ENCODE measurements at places on chromosomes 2 and 18.

- no peak for DNase-seq
Observed at GRCh38 chr2:217650716-217651360, 352.0 kb downstream of the TNS1 start.

- DNase-seq: no peak
Observed at GRCh38 chr18:22613058-22613690, 195.5 kb upstream of the CTAGE1 start.

DNA sequence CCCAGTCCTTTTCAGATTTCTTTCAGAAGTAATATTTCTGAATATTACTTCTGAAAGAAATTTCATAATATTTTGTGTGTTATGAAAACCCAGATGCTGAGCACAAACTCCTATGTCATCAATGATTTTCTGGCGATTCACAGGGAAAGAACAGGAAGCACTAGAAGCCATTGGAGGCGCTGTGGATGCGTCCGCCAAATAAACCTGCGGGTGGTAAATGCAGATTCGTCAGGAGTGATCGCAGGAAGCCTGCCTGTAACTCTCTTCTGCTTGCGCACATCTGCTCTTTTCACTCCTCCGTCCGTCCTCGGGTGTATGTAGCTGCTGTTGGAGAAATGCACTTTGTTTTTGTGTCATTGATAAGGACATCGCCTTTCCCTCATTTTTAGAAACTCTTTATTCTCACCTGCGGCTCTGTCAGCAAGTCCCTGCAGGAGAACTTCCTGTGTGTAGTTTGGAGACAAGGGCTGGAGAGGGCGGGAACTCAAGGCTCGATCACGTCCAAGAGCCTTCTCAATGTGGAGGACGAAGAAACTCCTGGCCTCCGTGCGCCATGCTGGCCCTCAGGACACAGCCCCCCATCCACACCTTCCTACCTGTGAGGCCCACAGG is 483.8 kb downstream of the GALR1 start:
- no peak for DNase-seq

DNA sequence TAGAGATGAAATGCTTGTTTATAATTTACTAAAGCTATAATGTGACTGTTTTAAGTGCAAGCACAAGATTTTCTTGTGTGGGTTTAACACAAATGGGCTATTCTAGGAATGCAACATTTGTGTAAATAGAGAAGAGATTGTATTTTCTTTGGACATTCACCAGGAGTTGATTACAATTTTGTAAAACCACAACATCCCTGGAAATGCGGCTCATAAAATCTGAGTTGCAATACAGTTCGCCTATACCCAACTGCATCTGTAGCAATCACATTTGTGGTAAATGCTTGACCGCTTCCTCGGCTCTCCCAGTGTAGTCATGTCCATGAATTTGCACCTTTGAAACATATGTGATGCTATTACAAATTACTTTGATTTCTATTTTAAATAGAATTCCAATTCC is 348.7 kb upstream of the CDH20 start:
- no peak for DNase-seq

DNA sequence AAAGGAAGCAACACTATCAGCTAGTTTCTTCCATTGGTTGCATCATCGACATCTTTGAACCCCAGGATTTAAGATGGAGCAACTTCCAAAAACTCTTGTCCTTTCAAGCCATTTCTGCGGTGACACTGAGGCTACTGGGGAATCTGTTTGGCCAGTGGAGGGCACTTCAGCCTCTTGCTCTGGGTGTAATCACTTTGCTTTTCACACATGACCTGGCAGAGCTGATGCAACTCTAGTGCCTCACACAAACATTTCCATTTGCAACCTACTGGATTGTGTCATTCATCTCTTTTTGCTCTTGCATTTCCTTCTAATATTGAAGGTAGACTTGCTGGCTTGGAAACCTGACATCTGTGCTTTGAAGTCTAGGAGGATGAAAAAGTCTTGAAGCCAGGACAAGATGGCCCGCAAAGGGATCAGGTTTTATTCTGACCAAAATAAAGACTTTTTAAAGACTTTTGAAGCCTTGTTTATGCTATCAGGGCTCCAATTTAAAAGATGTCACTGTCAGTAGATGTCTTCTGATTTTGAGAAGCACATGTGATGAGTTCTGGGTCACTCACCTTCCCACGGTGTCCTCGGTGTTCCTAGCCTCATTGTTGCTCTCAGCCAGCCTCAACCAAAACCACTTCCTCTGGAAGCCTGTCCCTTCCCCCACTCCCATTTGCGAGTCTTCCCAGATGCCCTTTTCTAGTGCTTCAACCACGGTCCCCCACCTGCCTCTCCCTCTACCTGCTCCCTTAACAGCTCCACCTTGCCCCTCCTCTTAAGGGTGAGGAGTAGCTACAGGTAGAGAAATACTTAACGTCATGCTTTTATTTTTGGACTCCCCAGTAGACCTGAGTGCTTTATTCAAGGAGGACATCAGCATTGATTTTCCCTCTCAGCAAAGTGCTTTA is 69.7 kb upstream of the KCNE4 start:
- DNase-seq: no peak
